ENCODE measurements at places on chromosomes 5 and 9.
A peak's percentile ranks its signal among the peaks of the same experiment; 100 is the strongest.

DNA sequence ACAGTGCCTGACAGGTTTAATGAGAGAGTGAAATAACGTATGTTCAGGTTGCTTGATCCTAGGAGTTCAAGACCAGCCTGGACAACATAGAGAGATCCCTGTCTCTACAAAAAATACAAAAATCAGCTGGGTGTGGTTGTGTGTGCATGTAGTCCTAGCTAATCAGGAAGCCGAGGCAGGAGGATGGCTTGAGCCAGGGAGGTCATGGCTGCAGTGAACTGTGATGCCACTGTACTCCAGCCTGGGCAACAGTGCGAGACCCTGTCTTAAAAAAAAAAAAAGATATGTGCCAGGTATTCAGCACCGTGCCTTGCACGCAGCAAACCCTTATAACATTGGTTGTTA lies 38.8 kb upstream of the SPRY4 start:
- no peak for DNase-seq

GRCh38 chr5:169522851-169523250 lies 60.7 kb upstream of the SPDL1 start:
- DNase-seq = no peak

- DNase-seq = no peak
These were observed 66.6 kb upstream of the SPATA31E1 start for GRCh38 chr9:87816036-87816435.

DNA sequence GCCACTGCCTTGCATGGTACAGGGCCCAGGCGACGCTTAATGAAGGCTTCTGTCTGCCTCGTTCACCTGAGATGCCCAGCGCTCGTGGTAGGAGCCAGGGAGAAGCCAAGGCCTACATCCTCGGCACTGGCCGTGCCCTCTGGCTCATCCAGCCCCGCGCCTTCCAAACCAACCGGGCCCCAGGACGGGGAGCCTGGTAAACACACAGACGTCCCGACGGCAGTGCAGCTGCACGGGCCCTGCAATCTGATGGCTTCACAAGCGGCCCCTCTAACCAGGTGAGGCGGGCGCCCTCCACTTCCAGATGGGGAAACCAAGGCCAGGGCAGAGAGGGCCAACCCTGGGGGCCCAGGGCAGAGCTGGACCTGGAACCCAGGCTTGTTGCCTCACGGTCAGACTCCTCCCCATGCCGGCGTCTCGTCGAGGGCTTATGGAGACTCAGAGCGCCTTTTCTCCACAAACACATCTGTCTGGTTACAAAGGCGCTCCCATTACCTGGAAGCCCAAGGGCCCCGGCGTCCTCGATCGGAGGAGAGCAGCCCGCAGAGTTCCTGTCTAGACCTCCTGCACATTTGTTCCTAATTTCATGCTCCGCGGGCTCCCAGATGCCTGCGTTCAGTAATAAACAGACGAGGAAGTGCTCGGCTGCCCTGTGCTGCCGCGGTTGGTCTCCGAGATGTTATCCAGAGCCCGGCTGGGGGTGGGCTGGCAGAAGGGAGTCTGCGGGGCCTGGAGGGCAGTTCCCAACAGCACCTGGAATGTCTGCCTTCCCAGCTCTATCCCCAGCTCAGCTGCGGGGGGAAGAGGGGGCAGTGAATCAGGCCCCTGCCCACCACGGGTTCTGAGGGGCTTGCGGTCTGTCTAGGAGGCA lies 23.5 kb downstream of the FAM163B start:
- DNase-seq = no peak

DNA sequence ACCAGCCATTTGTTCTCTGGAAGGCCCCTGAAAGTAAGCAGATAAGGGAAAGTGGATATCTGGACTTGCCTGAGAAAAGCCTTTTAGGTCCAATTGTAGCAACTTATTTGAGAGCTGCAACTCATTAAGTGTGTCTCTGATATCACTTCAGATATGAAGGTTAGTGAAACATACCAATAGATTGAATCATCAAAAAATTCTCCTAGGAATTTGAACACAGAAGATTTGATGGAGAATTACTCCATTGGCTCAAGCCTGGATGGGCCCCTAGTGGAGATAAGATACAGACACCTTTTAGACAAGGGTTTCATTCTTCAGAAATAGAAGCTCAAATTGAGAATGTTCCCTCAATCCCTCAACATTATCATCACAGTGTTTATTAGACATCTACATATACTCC lies 356.7 kb downstream of the NDUFS4 start:
- DNase-seq = no peak

DNA sequence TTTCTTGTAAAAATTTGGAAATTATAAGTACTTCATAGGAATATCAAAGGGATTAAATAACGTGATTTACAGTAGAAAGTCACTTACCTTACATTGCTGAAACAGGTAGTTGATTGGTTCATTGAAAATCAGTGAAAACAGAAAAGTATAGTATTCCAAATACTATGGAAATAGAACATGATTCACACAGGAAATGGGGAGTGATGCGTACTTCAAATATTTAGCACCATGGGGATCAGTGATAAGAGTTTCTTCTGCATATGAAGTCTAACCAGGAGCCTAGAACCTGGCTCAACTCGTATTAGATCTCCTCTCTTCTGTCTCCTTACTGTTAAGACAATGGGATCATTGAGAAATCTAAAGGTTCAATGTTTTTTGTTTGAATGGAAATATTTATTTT lies 133.3 kb downstream of the FAM174A start:
- no peak for DNase-seq

- DNase-seq = no peak
These were observed 9.9 kb upstream of the TEX48 start for GRCh38 chr9:114691956-114692295.

DNA sequence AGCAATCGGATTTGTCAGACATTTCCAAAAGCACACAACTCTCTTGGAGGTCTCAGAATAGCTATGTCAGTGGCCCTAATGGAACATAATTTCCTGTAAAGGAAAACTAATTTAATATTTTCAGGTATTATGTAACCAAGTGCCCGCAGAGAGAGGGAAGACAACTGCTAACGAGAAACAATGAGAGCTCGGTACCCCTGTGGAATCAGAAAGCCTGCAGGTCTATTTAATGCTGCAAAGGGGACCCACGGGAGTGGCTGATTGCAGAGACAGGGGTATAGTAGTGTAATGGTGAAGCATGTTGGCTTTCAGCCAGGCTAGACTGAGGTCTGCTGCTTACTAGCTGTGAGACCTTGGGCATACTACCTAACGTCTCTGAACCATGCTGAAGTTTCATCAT lies 508.1 kb upstream of the BRINP1 start:
- DNase-seq = no peak

DNA sequence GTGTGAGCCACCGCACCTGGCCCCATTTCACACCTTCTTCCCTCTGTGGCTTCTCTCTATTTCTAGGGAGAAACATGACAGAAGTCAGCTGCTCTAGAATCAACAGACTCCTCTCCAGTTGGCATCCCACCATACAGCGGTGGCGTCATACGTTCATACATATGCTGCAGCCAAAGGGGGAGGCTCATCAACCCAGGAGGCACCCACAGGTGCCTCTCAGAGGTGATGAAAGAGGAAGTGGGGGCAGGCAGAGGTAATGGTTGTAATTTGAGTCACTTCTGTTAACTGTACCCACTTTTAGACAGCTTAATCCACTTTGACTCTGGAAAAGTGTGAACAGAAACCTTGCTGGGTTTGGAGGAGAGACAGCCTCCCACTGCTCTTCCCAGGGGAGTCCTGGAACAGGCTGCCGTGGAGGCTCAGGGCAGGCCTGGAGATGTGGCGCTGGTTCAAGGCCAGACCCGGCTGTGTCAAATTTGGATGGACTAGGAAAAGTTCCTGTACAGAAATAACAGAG lies 47.3 kb upstream of the SUB1 start:
- DNase-seq = no peak

DNA sequence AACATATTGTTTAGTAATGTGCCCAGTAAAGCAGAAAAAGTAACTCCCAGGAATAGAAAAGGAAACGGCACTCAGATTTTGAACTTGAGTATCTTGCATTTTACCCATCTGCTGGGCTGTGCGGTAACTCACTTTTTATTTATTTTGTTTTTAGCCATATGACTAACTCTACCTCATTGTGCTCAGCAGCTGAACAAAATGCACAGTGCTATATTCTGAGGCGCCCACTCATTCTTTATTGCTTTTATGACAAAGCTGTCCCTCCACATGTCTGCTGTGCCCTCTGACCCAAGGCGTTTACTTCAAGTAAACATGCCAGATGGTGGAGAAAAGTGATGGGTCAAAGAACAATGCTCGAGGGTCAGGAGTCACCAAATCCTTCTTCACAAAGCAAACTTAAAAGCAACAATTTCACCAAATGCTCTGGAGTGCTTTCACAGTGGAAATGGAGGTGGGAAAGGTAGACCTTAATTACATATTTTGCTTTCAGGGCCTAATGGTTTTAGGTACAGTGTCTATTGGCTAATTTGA lies 215.2 kb upstream of the ELAVL2 start:
- DNase-seq = no peak

GRCh38 chr5:139551191-139551889 lies 9.8 kb upstream of the UBE2D2 start:
- DNase-seq = no peak

GRCh38 chr5:14165375-14166106 lies 22.4 kb downstream of the TRIO start:
- DNase-seq = no peak

DNA sequence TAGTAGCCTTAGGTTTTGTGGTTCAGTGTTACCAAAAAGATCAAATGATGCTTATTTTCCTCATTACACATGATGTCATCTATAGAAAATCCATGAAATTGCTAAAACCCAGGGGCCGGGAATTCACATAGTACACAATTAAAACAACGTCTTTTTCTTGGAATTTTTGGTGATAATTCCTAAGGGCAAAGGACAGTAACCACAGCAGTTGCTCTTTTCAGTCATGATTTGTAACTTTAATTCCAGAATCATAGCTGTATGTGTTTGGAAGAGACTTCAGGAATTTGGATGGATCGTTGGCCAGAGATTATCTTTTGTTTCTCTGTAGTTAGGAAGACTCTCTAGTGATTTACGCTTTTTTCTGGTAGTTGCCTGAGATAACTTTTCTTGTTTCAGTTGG lies 748.7 kb downstream of the TLE4 start:
- DNase-seq = no peak

GRCh38 chr5:380701-381309 lies 59.3 kb downstream of the AHRR start:
- DNase-seq = no peak

- DNase-seq = no peak
These were observed 108.4 kb downstream of the GHR start for GRCh38 chr5:42531611-42532010.

DNA sequence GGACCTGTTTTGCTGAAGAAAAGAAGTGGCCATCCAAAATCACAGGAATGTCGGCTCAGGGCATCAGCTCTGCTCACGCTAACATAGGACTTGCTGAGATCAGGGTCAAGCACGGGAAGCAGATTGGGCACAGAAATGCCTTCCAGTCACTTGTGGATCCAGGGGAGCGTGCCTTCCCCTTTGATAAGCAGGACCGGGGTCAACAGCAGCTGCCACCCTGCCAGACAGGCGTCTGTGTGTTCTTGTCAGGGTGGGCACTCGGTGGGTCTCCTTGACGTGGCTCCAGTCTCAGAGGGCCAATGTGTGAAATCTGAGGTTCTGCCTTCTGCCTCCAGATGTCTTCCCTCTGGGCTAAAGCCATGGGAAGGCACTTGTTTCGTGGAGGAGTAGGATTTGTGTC lies 313.7 kb upstream of the IRX4 start:
- no peak for DNase-seq

DNA sequence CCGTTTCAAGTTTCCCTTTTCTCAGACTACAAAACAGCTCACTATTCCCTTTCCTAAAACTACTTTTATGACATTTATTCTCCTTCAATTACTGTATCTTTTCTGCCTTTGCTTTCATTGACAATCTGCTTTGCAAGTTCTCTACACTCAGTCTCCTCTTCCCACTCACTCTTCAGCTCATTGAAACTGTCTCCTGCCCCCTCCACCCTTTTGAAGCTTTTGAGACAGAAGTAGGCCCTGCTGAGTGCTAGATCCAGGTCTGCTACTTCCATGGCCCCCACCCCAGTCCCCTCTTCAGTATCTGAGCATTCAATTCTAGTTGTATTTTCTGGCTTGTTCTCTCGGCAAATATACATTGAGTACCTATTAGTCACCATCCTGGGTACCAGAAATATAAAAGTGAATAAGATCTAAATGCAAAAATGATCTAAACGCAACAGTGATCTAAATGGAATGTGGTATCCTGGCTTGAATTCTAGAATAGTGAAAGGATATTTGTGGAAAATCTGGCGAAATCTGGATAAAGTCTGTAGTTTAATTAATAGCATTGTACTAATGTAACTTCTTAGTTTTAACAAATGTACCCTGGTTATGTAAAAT lies 58.4 kb downstream of the OR2K2 start:
- DNase-seq = no peak

- DNase-seq = peak; percentile 36
These were observed 124.5 kb downstream of the EGFLAM start for GRCh38 chr5:38382898-38383297.

DNA sequence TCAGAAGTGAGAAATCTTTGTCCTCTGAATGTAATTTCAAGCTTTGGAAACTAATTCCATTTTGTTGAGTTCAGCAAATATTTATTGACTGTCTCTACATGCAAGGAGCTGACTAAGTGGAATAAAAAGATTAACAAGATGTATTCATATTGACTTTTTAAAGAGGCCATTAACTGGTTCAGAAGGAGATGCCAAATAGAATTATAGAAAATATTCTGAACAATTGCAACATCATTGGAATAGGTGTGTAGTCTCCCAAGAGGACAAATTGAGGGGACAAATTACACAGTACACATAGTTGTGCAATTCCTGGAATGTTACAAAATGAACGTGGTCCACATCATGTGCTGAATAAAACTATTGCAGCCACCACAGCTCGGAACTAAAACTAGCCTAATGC lies 224.2 kb downstream of the NPR3 start:
- no peak for DNase-seq

- DNase-seq = no peak
These were observed 286.2 kb downstream of the ACTL7B start for GRCh38 chr9:108569624-108570023.

GRCh38 chr9:114223564-114224246 lies 68.4 kb downstream of the COL27A1 start:
- no peak for DNase-seq

- DNase-seq = no peak
These were observed 113.0 kb downstream of the ANXA1 start for GRCh38 chr9:73264631-73265030.

DNA sequence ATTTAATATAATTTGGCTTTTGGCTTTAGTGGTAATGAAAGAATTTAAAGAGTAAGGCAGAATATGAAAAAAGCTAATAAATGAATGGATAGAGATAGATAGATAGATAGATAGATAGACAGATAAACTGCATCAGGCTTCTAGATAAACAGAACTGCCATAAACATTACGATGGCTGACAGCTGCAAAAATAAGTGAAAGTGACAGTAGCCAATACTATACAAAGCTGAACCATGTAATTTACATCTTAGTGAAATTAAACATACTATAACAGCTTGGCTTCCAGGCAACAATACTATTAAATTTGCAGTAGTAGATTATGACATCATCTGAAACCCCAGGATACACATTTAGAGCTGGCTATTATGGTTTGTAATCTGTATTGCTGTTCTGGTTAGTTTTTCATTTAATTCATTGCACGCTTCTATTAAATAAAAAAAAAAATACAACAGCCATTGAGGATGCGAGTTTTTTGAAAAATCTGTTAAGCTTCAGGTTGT lies 1354.8 kb downstream of the PTPRD start:
- DNase-seq = no peak
